ENCODE measurements at places on chromosomes 2 and 18. TPM values are rescaled to one million over a fixed set of nuclear protein-coding genes. Genes with fewer than 3 reads are reported as not detected.
A peak's percentile ranks its signal among the peaks of the same experiment; 100 is the strongest.

- peak; percentile 36 for DNase-seq
Observed at GRCh38 chr18:46097431-46097800, 680 bp downstream of the ATP5F1A start.

GRCh38 chr18:62571648-62572047, 48.8 kb downstream of the ZCCHC2 start:
- DNase-seq, result no peak

- DNase-seq, result no peak
Observed at GRCh38 chr18:2002151-2002550, 569.2 kb downstream of the METTL4 start.

DNA sequence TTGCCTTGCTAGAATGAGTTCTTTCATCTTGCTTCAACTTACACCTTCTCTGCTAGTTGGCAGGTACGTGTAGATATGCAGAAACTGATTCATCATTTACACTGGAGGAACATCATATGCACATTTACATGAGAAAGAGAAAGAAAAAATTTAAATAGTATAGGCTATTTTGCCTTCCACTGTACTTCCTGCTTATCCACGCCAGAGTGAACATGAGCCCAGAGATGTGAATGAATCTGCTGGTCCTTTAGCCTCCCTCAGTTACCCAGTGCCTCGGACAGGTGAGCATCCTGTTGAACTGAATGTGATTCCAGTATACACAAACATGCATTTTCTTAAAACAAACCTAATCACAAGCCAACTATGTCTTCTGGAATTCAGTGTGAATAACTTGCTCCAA, 83.6 kb downstream of the SESTD1 start:
- no peak for DNase-seq

- DNase-seq, result no peak
Observed at GRCh38 chr2:219861307-219861706, 233.9 kb downstream of the SLC4A3 start.

- no peak for DNase-seq
Observed at GRCh38 chr18:79784071-79784913, 13.4 kb upstream of the KCNG2 start.

DNA sequence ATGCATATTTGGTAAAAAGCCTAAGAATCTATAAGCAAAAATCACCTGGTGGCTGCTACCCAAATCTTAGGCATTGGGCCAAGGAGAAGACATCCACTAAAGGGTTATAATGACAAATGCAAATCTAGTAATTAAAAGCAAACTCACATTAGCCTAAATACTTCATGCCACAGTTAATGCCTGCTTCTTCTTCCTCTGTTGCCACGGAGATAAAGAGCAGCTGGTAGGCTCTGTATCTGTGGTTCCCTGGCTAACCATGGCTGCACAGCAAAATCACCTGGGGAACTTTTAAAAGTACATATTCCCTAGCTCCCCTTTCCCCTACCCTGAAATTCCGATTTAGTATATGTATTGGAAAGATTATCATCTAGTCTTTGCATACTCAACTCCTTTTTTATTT, 114.3 kb downstream of the LNPK start:
- no peak for DNase-seq

- DNase-seq, result no peak
Observed at GRCh38 chr2:20165677-20166509, 59.0 kb downstream of the SDC1 start.

DNA sequence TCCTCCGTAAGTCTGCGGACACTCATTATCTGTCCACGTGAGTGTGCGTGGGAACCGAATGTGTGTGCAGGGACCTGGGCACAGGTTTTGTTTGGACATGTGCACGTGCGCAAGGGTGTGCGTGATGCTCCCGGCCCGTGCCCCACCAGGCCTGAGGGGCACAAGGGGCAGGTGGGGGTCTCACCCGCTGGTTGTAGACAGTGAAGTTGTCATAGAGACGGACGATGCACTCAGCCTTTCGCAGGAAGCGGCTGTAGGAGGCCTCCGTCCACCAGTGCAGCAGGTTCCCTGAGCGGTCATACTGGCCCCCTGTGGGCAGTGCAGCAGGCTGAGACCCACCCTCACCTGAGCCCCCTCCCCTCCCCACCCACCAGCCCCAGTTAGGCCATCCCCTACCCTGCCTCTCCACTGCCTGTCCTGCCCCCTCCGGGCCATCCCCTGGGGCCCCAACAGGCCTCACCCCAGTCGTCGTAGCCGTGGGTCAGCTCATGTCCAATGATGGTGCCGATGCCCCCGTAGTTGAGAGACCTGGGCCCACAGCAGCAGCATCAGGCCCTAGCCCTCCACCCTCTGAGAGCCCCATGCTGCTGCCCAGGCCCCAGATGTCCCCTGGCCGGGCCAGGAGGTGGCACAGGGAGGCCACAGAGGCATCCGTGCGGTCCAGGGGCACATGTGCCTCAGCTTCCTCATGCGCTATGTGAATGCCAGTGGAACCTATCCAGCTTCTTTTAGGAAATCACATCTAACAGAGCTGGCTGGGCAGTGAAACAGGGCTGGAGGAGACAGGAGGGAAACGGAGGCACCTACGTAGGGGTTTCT, 6.1 kb downstream of the ECEL1 start:
- no peak for DNase-seq

DNA sequence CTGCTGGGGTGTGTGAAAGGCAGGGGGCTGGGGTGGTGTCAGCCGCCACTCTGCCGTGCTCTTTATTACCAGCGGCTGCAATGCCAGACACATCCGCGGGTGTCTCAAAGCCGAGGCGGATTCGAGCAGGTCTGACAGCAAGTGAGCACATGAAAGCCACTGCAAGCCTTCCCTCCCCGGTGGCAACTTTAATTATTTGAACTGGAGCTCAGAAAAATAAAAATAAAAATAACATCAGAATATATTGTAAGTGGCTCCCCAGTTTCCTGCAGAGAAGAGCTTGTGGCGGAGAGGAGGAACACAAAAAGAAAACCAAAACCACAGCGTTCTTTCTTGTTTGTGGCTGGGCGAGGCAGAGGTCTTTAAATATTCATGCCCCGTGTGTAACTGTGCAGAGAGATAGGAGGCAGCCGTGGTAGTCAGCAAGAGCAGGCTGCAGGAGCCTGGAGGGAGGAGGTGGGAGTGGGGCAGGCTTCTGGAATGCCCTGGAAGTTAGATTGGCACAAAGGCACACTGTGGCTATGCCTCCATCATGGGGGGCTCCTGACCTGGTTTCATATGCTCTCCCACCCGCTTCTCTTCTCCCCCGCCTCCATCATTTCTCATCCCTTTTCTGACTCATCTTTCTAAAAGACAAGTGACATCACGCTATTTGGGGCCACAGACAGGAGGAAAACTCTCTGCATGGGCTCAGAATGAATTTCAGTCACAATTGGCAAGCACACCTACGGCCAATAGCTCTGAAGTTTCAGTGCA, 199.8 kb downstream of the CLIP4 start:
- peak; percentile 30 for DNase-seq

GRCh38 chr18:34038086-34038485, 186.6 kb downstream of the NOL4 start:
- no peak for DNase-seq

DNA sequence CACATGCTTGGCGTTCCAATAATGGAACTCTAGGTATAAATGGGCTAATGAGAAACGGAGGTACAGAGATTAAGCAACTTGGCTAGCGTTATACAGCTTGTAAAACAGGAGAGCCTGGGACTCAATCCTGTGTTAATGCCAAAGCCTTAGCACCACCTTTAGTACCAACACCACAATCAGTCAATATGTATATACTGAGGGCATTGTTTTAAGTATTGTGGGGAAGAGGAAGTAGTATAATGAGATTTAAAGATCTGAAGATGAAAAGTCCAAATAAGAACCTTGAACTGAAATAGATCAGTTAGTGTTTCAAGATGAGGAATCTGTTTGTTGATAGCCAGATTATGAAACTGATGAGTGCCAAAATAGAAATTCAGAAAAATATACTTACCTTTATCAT, 8.1 kb downstream of the MARS2 start:
- DNase-seq, result no peak

GRCh38 chr18:57885931-57886330, 82.8 kb upstream of the ATP8B1 start:
- DNase-seq, result no peak

- no peak for DNase-seq
Observed at GRCh38 chr18:79497638-79498081, 101.9 kb downstream of the NFATC1 start.

GRCh38 chr2:117994729-117995128, 19.1 kb downstream of the CCDC93 start:
- DNase-seq, result no peak

DNA sequence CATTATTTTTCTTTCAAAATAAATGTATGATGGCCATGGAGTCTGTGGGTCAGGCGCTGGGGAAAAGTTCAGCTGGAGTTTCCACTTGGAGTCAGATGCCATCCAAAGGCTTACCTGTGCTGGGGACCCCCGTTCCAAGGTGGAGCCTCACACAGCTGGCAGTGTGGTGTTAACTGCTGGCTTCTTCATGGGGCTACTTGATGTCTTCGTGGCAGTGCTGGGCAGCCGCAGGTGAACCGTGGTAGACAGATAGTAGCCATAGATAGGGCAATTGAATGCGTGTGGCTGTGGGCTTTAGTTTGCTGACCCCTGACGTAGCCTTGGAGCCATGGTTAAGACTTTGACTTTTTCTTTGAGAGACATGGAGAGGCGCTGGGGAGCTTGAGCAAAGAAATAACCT, 83.1 kb downstream of the HS6ST1 start:
- DNase-seq, result no peak

- DNase-seq, result peak; percentile 50
Observed at GRCh38 chr2:220682616-220683015, 889.5 kb downstream of the EPHA4 start.

- no peak for DNase-seq
Observed at GRCh38 chr2:200423541-200423940, 86.3 kb downstream of the KCTD18 start.

The CDH19 gene
- polyA plus RNA-seq, result not detected

The DSG4 gene
- not detected for polyA plus RNA-seq

The SOX11 gene
- 0.13 TPM for polyA plus RNA-seq

The LRP1B gene
- polyA plus RNA-seq, result not detected
